ENCODE measurements at places on chromosomes 7 and 10. TPM values are rescaled to one million over a fixed set of nuclear protein-coding genes. Genes with fewer than 3 reads are reported as not detected.

- DNase-seq = no peak
These were observed 21.8 kb downstream of the MRPL32 start for GRCh38 chr7:42953994-42954393.

CCDC172 gene
- total RNA-seq = not detected

GRCh38 chr10:15209827-15210509, 41.5 kb upstream of the NMT2 start:
- peak; percentile 84 for DNase-seq

SLC26A3 gene
- not detected for total RNA-seq

- DNase-seq = no peak
These were observed 5.9 kb downstream of the MGMT start for GRCh38 chr10:129472696-129473555.

AZGP1 gene
- total RNA-seq = not detected

GRCh38 chr10:47206449-47207280, 93.3 kb upstream of the GDF10 start:
- DNase-seq = no peak

DNA sequence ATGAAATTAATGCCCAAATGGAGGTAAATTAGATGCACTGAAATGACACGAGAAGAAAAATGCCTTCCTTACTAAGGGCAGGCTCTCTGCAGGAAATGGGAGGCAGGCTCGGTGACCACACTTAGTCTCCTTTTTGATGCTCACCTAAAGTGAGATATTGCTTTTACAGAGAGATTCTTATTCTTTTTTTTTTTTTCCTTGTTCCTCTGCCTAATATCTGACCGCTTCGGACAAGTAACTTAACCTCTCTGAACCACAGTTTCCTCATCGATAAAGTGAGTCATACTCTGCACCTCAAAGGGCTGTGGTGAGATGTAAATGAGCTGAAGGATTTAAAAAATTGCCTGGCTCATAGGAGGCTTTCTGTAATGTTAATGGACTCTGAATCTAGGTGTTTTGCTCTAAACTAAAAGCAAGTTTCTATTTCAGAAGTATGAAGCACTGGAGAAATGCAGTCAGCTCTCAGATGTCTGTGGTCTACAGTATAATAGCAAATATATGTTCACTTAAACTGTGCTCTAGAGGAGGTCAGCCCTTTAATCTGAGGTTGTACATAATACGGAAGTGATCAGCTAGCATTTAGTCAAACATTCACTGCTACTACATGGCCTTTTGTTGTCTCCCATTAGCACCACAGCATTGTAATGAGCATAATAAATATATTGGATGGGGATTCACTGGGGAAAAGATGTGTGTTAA, 23.2 kb downstream of the NKX2-3 start:
- DNase-seq = no peak

PGAM1 gene
- total RNA-seq = 1,086 TPM

GRCh38 chr10:78381107-78381506, 347.4 kb downstream of the RPS24 start:
- no peak for DNase-seq

- no peak for DNase-seq
These were observed 87.1 kb upstream of the SKAP2 start for GRCh38 chr7:26951407-26951950.

GRCh38 chr10:110803239-110803749, 68.4 kb upstream of the PDCD4 start:
- DNase-seq = no peak

ADIRF gene
- not detected for total RNA-seq

GRCh38 chr10:29646238-29646902, 11.6 kb upstream of the SVIL start:
- DNase-seq = no peak

GRCh38 chr7:153530441-153530840, 521.8 kb upstream of the DPP6 start:
- no peak for DNase-seq

DNA sequence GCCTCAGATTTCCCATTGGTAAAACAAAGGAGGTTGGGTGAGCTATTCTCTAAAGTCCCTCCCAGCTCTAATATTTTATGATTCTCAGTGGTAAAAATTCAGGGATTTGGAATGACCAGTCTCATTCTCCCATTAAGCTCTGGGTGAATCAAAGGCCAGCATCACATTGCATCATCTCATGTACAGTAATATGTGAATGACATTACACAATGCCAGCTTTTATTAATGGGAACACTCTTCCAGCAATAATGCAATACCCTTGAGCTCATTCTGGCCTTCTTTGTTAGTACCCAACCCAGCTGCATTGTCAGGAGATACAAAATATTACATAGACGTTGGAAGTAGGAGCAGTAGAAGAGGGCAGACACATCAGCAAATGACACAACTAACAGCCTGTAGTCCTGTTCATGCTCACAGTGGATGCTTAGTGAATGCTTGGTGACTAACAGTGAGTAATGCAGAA, 100.0 kb upstream of the EGR2 start:
- no peak for DNase-seq

DNA sequence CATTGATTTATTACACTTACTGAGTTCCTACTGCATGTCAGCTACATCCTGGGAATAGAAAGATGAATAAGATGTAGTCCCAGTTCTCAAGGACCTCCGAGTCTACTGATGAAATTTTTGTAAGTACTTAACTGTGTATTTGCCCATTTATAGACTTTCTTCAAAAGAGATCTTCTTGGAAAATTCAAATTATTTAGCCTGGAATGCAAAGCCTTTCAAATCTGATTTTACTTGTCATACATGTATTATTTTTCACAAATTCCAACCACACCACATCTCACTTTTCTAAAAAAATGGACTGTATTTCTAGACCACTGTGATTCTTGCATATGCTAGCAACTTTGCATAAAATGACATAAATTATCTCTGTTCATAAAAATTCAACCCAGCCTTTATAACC, 581.3 kb downstream of the ATRNL1 start:
- no peak for DNase-seq

- no peak for DNase-seq
These were observed 45.2 kb downstream of the WIPF3 start for GRCh38 chr7:29851487-29851886.

DNA sequence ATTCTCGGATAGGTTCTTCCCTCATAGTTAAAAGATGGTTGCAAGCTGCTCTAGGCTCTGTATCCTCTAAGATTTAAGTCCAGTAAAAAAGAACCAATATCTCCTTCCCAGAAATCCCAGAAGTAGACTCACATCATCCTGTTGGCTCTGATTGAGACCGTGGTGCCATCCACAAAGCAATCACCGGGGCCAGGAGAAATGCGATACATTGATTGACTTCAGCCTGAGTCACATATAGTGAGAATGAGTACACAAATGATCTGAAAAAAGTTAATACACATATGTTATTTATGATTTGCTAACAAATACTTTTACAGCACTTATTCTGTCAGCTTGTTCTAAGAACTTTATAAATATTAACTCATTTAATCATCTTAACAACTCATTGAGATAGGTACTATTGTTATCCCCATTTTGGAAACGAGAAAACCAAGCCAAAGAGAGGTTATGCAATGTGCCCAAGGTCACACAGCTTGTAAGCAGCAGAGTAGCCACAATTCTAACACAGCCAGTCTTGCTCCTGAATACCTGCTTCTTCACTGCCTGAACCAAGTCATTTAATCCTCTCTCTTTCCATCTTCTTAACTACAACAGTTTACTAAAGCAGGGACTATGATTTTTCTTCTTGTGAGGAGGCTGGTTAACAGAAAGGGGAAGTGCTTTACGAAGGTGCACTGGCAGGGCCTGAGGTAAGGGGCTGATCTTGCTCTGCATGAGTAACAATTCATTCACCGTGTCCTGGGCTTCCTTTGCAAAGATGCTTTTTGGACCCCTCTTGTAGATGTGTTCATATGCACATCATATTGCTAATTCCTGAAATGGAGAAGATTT, 177.0 kb downstream of the REEP3 start:
- no peak for DNase-seq

INSYN2A gene
- total RNA-seq = not detected

DNA sequence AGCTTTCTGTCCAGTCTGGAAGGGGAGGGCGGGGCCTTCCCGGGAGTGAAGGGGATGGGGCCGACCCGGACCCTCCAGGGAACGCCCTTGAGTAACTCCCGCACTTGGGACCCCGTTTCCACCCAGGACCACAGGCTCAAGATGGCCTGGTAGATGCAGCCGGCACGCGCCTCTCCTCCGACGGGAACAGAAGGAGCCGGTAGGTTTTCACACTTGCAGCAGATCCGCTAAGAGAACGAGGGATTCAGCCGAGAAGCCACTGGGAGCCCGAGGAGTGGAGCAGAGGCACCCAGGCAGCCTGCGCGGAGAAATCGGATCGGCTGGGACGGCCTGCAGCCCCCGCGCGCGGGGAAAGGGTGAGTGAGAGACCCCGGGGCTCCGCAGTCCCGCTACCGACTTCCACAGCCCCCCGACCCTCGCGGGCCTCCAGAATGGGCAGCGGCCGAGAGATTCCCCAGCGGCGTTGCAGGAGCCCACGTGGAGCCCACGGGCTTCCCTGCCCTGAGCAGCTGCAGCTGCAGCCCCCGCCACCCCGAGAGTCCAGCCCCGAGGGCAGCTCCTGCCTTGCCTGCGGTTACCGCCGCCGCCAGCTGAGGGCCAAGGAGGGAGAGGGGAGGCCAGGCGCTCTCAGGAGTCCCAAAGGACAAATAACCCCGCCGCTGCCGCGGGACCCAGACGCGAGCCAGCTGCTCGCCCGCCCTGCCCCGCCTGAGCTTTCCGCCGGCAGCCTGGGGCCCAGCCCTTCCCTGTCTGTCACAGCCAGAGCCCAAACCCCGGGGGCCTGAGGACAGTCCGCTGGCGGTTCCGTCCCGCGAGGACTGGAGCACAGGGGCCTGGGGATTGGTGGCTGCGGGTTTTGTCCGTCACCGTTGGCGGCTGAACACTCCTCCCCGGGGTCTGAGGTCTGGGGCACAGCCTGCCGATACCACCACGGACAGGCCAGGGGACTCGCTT, 21.8 kb downstream of the IFT22 start:
- no peak for DNase-seq

PAPOLB gene
- total RNA-seq = not detected

EPO gene
- total RNA-seq = not detected

LIPF gene
- not detected for total RNA-seq

ENKUR gene
- total RNA-seq = not detected

GRCh38 chr7:39606352-39606751, 17.0 kb upstream of the RALA start:
- no peak for DNase-seq

GRCh38 chr7:22856416-22856815, 33.8 kb upstream of the TOMM7 start:
- no peak for DNase-seq

- DNase-seq = no peak
These were observed 287.8 kb upstream of the SHH start for GRCh38 chr7:156100086-156100485.

ZCCHC24 gene
- 0.83 TPM for total RNA-seq

- DNase-seq = no peak
These were observed 50.4 kb upstream of the NFE2L3 start for GRCh38 chr7:26101361-26102151.

DNA sequence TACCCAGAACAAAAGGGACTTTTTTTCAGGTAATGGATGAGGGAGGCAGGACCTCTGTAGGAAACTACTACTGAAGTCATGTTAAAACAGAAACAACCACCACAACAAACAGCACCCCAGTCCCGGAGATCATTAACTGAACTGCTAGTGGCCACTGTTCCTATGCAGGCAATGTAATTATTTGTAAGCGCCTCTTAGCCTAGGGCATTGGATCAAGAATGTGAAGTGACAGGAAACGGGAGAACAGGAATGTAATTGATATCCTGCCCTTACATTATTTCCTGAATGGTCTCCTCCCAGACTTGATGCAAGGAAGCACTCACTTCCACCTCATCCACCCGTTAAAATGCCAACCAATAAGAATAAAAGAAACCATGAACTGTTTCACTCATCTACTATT, 16.7 kb upstream of the GAD2 start:
- no peak for DNase-seq

- no peak for DNase-seq
These were observed 26.6 kb downstream of the DGKI start for GRCh38 chr7:137820156-137820555.

- DNase-seq = no peak
These were observed 595 bp downstream of the TBL2 start for GRCh38 chr7:73577627-73578341.

DNA sequence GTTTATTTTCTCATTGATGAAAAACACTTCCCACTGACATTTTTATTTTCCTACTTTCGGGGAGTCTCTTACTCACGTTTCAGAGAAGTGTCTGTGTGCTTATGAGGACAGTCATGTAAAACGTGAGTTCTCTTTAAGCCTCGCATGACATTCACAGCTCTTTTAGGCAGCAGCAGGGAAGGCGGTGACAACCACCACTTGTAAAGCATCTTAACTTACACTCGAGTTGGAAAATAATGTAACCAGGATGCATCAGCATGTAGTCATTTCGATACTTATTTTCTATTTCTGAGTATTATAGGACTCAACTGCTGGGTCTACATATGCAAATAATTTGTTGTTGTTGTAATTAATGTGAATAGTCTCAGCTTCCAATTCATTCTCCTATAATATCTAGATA, 153.6 kb downstream of the SEMA3D start:
- DNase-seq = no peak

IFRD1 gene
- 58.8 TPM for total RNA-seq

Data from CD8-positive, alpha-beta memory T cell (primary cell).